Stimulated activated CD4-positive, alpha-beta T cell treated with anti-CD3 and anti-CD28 coated beads, TNF-alpha, amount 100 ng/mL, for 1 hour (primary cell): ENCODE measurements at places on chromosomes 12 and 14.

DNA sequence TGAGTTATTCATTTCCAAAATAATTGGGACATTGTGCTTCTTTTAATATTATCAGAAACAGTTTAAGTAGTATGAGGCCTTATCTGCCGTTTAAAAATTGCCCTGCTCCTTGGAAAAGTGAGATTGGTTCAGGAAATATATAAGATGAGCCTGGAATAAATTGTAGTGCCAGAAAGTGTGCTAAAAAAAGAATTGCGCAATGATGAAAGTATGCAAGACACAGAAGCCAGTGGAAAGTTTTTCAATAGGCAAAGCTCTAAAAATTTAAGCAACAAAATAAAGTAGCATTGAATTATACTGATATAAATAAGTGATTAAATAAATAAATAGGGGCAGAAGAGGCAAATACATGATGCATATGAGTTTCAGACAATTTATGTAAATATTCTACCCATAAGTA is 834.9 kb downstream of the BCL11B start:
- DNase-seq, result no peak

DNA sequence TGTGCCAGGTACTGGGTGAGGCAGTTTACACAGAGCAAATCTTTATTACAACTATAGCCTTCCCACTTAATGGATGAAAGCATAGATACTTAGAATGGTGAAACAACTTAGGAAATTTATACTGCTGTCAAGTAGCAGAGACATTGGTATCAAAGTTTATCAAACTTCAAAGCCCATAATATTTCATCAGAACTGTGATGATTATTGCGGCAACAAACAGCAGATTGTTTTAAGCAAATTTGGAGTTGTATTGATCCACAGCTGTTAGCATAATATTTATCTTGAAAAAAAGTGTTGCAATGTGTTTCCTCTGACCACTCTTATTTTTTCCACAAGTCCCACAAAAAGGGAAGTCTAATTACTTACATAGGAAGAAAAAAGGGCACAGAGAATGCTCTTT is 2.0 kb upstream of the SLCO1B3 start:
- DNase-seq, result no peak

DNA sequence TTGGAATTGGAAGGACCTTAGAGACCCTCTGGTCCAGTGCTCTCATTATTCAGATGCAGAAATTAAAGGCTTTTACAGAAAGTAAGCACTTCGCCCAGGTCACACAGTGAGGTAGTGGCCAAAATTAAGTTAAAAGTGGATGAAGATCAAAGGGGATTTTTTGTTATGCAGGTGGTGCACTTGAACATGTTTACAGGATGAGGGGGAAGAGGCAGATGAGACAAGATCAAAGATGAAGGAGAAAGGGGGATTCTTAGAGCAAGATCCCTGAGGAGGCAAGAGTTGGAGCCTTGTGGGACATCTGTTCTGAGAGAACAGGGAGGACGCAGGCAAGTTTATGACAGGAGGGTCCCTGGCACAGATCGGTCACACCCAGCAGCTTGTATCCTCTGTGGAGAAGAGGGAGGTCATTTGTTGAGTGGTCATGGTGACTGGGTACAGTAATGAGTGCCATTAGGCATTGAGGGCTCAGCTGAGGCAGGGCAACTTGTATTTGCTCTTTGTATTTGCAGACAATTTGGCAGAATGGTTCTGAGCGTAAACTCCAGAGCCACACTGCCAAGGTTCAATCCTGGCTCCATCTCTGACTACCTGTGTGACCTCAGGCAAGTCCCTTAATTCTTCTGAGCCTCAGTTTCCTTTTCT is 84.0 kb downstream of the BORCS5 start:
- no peak for DNase-seq

- DNase-seq, result no peak
Observed at GRCh38 chr12:8722286-8722800, 24.6 kb downstream of the RIMKLB start.

DNA sequence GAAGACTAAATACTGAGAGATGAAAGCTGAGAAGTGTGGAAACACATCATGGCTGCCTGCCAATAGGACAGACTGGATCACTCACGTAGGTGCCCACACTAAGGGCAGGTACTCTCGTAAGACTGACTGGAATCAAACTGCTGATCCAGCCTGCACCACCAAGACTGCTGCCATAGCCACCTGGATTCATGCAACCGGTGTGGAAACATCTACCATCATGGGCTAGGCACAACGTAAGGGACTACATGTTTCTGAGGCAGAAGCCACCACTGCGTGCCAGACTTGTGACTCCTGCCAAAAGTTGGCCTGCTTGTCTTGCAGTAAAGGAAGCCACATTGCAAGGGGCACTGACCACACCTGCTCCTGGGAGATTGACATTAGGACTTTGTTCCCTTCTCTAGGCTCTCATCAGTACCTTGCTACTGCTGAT is 3.8 kb downstream of the POMT2 start:
- no peak for DNase-seq

- DNase-seq, result no peak
Observed at GRCh38 chr12:85036733-85037132, 582 bp downstream of the LRRIQ1 start.

- no peak for DNase-seq
Observed at GRCh38 chr12:68162374-68162773, 2.8 kb upstream of the IFNG start.

GRCh38 chr12:44863867-44864266 is 12.2 kb downstream of the NELL2 start:
- DNase-seq, result no peak

- DNase-seq, result no peak
Observed at GRCh38 chr14:81472096-81472800, 61.4 kb downstream of the SEL1L start.

DNA sequence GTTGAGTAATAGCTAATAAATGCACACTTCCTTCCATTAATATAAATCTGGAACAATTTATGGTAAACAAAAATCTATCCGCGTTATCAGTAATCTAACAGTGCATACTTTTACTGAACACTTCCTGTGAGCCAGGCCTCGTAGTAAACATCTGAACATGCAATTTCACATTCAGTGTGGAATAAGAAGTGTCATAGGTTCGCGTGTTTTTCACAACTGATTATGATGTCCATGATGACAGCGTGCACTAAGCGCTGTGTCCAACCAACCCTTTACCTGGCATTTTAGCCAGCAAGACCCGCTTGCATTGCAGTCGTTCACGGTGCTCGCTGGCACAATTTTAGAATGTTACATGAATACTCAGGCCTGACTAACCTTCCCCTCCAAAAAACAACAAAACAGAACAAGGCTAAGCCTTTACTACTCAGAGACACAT is 2.1 kb downstream of the PNMA1 start:
- DNase-seq, result no peak
